ENCODE measurements at places on chromosomes 2 and 18.

GRCh38 chr2:14903709-14904374 is 271.3 kb downstream of the LRATD1 start:
- DNase-seq, result no peak

DNA sequence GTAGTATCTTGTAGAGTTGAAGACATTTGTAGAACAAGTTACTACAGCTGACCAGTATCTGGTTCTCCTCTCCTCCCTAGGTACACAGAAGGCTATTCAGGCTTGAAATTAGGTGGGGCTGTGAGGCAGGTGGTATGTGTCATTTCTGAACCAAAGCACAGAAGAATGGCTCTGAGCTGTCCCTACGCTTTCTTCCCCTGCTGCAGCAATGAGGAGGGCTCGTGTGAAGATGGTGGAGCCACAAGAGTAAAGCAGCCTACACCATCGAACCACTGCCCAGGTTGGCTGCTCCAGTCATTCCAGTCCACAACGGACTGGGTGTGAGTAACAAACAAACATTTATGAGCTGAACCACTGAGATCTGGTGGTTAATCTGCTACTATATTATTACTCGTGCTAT is 148.9 kb downstream of the DTNB start:
- no peak for DNase-seq

DNA sequence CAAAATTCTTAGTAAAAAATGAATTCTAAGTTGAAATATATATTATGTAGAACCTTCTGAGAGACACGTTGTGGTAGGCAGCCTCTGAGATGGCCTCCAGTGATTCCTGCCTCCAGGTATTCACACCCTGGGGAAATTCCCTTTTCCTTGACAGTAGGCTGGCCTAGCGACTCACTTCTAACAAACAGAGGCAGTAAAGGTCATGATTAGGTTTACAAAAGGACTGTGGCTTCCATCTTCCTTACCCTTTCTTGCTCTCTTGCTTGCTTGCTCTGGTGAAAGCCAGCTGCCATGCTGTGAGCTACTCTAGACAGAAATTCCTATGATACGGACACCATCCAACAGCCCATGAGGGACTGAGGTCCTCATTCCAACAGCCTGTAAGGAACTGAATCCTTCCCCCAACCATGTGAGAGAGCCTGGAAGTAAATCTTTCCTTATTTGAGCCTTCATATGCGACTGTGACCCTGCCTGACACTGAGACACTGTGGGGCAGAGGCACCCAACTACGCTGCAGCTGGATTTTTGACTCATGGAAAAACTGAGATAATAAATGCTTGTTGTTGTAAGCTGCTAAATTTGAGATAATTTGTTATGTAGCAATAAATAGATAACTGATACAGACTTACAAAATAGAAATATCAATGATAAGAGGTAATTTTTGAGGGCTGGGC is 32.7 kb upstream of the SERTAD2 start:
- DNase-seq, result no peak

DNA sequence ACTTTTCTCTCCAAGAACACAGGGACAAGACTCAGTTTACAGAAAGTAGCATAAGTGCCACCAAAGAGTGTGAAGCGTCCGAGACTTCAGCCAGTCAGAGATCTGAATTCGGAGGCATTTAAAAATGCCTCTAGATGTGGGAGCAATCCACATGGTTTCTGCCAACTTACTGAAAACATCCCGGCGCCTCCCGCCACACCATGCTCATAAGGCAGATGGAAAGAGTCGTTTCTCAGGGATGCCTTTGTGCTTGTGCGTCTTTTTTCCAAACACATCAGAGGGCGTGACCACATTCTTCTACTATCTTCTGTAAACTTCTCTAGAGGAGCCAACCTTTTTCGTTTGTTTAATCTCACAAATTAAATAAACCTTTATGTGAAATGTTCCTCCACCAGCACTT is 88.7 kb downstream of the NRP2 start:
- no peak for DNase-seq

- DNase-seq, result no peak
These were observed 78.7 kb downstream of the ABCA12 start for GRCh38 chr2:215059724-215060123.
